ENCODE measurements at places on chromosomes 7 and 10. TPM values are rescaled to one million over a fixed set of nuclear protein-coding genes. Genes with fewer than 3 reads are reported as not detected.

DNA sequence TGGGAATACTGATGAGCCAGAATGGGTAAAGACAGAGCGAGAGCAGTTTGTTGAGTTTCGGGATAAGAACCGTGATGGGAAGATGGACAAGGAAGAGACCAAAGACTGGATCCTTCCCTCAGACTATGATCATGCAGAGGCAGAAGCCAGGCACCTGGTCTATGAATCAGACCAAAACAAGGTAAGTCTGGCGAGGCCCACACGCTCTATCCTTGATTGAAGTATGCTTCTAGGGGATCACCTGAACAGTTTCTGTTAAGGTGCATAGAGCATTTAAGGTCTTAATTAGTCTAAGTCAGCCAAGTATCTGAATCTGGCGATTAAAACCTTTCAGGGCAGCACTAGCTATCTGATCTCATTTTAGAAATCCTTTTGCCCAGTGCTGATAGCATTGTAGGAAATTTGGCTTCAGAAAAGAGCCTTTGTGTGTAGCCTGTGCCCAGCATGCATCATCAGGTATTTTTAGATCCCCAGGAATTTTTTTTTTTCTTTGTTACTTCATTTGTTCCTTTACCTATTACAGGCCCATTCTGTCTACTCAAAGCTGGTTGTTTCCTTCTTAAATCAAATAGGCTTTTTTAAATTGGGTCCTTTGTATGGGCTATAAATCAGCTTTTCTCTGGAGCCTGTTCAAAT lies 8.0 kb downstream of the OPN1SW start:
- H3K4me3 ChIP-seq: no peak overlapping the region
- H3K27me3 ChIP-seq: no peaks in the 10 kb centered on the region
- no peak overlapping the region for H3K27ac ChIP-seq

DNA sequence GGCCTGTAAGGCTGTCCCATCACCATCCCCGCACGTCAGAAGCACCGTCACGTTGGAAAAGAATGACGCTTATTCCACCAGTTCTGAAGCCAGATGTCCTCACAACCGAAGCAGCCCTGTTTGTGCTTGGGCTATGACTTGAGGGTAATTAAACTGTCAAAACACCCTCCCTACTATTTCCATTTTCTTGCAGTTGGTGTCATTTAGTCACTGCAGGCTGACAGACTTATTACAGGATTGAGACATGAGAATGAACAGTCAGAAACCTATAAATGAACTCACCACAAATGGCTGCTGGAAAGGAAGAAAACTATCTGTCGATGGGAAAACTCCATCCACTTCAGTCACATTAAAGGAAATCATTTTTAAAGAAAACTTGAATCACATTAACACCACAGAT lies 85.3 kb downstream of the VOPP1 start:
- H3K27me3 ChIP-seq: no peaks in the 10 kb centered on the region
- H3K27ac ChIP-seq: no peak overlapping the region
- no peaks in the 10 kb centered on the region for H3K36me3 ChIP-seq

- H3K27me3 ChIP-seq: no peaks in the 10 kb centered on the region
- no peaks in the 10 kb centered on the region for H3K36me3 ChIP-seq
- H3K4me3 ChIP-seq: no peak overlapping the region
- no peak for DNase-seq
- H3K27ac ChIP-seq: no peak overlapping the region
These were observed 24.5 kb upstream of the ZNF488 start for GRCh38 chr10:47408606-47409005.

- H3K4me1 ChIP-seq: no peaks in the 10 kb centered on the region
- no peaks in the 10 kb centered on the region for H3K36me3 ChIP-seq
- no peak overlapping the region for H3K4me3 ChIP-seq
- no peak for DNase-seq
- no peaks in the 10 kb centered on the region for H3K27me3 ChIP-seq
These were observed 244.2 kb upstream of the YAE1 start for GRCh38 chr7:39321909-39322498.

AEBP1 gene
- 43.4 TPM for total RNA-seq

GDF2 gene
- not detected for total RNA-seq

DNA sequence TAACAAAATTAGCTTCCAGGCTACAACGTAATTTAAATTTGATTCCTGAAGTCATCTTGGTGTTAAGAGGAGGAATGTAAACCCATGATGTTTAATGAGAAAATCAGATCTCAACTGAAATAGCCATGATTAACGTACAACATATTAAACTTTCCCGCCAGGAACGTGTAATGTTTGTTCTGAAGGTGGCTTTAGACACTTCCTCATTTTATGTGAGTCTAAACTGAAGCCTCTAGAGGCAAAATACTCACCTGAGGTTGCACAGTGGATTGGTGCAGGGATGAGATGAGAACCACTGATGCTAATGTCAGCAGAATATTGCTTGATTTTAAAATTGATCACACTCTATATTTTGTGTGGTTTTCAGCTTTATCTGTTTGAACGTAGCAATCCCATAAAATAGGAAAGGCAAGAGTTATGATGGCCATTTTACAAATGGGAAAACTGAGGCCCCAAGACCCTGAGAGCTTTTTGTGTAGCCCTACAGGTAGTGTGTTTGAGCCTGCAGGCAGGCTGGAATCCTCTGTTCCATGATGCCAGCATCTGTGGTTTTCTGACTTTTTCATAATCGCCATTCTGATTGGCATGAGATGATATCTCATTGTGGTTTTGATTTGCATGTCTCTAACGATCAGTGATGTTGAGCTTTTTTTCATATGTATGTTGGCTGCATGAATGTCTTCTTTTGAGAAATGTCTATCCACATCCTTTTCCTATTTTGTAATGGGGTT lies 243.7 kb upstream of the BMPER start:
- no peaks in the 10 kb centered on the region for H3K27me3 ChIP-seq
- H3K36me3 ChIP-seq: no peaks in the 10 kb centered on the region
- H3K27ac ChIP-seq: no peak overlapping the region
- H3K4me3 ChIP-seq: no peak overlapping the region
